ENCODE measurements at places on chromosomes 4 and X. TPM values are rescaled to one million over a fixed set of nuclear protein-coding genes. Genes with fewer than 3 reads are reported as not detected.

The RHOXF1 gene
- total RNA-seq: not detected

The GABRG1 gene
- not detected for total RNA-seq

The AFF1 gene
- 83.6 TPM for total RNA-seq

The NWD2 gene
- not detected for total RNA-seq

The SCOC gene
- total RNA-seq: 66.6 TPM

The ALPK1 gene
- 3.5 TPM for total RNA-seq

The BMP2K gene
- total RNA-seq: 30.5 TPM

The MXRA5 gene
- 16.5 TPM for total RNA-seq

GRCh38 chrX:103565197-103565596, 20.1 kb upstream of the TCEAL4 start:
- DNase-seq: no peak

DNA sequence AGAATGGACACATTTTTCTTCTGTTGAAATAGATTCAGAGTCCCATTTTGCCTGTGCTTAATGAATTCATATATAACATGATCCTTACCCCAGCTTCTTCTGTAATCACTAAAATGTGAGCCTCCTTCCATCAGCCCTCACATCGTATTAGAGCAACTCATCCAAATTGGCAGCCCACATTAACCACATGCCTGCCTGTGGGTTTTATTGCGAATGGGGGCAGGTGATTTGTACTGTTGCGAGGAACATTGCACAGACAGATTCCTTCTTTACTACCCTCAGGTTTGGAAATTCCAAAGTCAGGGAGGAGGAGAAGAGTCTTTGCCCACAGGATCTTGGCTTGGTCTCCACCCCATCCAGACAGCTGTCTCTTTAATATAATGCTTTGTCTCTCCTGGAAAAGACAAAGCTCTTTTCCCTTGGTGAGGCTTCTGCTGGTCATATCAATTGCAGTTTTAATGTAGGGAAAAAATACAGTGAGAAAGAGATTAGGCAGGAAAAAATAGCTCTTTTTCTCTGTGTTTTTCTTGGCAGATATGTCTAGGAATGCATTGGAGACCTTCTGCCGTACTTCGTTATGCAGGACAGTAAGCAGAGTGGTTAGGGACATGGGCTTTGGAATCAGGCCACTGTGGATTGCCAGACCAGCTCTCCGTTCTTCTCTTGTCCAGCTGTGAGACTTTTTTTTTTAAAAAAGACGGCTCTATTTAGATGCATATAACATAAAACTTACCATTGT, 371.2 kb downstream of the AFF2 start:
- no peak for DNase-seq

GRCh38 chrX:40866893-40867292, 131.6 kb upstream of the MED14 start:
- DNase-seq: no peak

DNA sequence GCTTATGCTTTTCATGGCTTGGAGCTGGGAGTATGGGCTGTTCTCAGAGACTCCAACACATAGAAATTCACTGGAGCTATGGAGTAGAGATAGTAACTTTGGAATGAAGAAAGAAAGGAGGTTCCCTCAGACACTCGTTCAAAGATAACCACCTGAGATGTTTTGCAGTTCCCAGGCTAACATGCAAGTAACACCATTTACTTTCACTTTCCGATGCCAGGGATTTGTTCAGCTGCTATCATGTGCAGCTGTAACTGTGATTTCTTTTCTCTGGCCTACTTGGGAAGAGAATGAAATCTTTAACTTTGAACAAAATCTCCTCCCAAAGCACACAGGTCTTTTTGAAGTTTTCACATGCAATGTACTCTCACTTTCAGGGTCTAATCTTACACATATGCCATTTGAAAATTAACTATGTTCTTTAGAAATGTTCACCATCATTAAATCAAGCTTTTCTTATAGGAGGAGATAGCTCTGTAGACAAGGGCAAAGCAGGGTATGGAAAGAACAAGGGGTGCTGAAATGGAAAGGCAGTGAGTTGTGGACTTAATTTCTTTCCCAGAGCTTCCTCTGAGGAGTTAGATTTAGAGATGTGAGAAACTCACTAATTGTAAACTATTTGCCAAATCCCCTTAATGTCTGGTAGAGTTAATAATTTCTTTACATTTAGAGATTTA, 514.3 kb downstream of the PDHA2 start:
- no peak for DNase-seq

GRCh38 chr4:48681856-48682255, 98.2 kb downstream of the FRYL start:
- no peak for DNase-seq

DNA sequence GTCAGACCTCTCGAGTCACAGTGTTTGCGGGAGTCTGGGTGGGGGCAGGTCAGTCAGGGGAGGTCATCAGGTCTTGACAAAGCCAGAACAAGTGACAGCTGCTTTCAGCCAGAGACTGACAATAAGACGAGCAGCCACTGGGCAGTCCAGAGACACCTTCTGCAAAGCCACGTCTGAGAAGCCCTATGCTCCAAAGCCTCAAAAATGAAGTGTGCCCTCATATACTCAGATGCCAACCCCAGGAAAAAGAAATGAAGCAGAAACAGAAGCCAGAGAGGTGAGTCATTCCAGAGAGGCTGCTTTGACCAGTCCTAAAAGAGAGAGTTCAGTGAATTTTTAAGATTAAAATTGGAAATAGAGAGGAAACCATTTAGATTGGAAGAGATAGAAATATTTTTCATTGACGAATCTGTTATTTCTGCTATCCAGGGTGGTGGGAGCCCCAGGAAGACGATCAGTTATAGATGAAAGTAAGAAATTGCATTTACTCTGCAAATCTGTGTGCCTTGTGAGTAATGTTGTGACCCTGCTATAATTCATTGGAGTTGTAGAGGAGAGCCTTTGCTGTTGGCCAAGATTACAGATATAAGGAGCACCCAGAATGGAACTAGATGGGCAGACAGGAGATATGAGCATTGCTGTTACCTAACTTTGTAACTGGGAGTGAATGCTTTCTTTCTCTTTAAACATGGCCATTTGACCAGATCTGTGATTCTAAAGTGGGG, 77.9 kb downstream of the LRRC66 start:
- no peak for DNase-seq

DNA sequence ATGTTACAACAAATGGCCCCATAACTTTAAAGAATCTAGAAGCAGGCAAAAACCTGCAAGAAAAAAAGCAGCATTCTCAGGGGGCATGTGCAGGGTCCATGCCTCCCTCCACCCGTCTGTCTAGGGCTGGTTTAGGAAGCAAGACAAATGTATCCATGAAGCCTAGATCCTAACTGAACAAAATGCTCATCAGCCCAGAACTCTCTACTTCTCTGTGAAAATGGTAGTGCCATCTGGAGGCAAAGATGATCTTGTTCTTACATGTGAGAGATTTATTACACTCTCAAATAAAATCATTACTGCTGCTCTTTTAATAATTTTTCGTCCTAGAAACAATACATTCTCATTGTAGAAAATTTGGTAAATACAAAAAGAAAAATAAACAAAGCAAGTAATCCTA, 26.7 kb downstream of the NR3C2 start:
- no peak for DNase-seq

DNA sequence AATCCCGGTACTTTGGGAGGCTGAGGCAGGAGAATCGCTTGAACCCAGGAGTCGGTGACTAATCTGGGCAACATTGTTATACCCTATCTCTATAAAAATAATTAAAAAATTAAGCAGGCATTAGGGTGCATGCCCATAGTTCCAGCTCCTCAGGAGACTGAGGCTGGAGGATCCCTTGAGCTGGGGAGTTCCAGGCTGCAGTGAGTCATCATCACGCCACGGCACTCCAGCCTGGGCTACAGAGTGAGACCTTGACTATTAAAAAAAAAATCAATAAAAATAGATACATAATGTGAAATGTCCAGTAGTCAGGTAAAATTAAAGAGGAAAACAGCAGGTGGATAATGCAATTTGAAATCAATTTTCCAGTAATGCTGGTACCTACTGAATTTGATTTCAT, 14.6 kb downstream of the ADGRL3 start:
- DNase-seq: no peak

DNA sequence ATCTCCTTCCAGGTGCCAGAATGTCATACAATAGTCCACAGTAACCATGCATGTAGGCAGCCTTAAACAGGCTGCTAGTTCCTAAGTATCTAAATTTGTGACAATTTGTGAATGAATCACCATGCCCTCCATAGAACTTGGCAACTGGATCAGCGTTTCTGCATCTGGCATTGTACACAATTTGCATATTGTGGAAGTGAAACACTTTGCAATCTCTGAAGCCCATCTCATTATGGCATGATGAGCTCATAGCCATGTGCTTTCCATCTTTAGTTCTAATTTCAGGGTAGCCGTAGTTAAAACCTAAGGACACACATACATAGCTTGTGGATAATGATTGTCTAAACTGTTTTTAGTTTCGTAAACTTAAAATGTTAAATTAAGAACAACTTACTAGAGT, 573.6 kb downstream of the PPP4R3C start:
- DNase-seq: no peak

DNA sequence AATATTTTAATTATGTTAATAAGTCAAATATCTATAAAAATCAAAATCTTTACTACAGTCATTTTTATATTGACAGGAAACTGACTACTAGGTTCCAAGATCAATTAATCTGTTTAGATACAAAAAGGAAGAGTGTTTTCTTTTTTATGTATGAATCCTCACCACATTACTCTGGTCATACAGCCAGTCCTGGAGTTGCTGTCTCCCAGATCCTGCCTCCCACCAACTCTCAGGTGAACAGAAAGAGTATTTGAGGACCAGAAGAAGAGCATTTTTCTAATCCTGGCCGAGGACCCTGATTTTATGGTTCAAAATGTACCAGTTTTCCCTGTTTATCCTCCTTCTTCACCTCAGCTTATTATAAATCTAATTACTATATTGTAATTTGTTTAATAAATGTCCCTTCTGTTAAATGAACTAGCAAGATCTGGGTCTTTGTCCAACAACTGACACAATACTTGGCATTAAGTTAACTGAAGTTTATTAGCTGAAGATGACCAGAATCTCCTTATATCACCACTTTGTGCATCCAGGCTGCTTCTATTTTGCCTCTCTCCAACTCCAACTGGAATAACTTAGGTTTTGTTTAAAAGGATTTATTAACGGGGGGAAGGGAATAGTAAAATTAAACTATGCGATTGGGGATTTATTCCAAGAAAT, 224.4 kb upstream of the PCDH7 start:
- DNase-seq: no peak

DNA sequence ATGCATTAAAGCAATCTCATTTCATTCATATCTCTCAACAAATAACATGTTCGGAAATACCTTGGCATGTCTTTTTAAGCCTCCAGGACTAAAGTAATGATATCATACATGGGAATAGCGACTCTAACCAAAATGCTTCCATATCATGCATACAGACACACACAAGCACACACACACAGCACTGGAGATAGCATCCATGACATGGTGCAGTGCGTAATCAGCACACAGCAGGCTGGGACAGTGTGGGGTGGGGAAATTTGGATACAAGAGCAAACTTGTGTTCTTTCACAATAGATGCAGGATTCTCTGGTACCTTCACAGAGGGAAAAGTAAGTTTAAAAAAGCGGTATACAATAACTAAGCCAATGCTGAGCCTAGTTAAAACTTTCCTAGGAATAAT, 132.3 kb upstream of the HPGD start:
- no peak for DNase-seq

DNA sequence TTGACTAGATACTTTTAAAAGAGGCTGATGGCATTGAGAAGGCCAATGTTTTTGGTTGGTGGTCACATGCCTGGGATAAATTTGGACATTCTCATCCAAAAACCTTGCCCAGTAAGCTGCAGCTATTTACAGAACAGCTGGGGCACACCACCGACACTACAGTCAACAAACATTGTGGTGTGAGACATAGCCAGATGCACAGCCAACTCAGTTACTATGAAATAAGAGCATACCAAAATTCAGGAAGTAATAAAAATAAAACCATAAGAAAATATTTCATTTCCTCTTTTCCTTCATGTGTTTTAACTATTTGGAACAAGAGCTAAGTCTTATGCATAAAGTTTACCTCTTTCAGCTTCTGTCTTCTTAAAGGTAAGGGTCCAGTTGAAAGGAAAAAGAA, 8.8 kb downstream of the PPM1K start:
- no peak for DNase-seq

GRCh38 chrX:107736781-107737531, 38.6 kb downstream of the TSC22D3 start:
- DNase-seq: peak; percentile 38

DNA sequence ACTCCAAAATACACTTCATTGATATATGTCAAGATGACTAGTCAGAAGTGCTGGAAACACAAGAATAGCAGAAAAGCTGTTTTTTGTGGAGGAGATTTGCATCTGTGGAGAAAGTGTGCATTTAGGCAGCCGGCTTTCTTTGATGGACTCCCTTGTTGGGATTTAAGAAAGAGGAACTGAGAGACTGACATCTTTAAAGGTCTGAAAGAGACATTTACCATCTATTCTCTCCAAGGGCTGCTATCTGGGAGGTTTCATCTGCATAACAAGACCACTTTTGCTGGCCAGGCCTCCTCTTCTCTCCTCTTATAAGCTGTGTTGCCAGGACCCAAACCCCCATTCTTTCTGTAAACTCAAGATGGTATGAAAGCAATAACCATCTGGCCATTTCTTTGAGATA, 1065.0 kb downstream of the NLGN4X start:
- DNase-seq: no peak

DNA sequence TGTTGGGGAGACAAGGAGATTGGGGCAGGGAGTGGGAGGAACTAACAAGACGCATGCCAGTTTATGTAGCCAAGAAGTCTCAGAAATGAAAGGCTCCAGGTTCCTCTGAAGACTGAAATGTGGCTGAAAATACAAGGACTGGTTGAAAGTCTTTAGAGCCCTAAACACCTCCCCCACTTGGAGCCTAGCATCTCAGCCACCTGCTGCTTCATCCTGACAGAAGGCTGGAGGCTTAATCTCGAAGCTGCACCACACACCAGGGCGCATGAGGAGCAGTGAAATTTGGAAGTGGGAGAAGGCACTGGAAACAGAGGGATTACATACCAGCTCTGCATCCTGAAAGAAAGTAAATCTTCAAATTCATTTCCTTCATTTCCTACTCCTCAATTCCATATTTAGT, 160.7 kb upstream of the FTHL17 start:
- DNase-seq: no peak

DNA sequence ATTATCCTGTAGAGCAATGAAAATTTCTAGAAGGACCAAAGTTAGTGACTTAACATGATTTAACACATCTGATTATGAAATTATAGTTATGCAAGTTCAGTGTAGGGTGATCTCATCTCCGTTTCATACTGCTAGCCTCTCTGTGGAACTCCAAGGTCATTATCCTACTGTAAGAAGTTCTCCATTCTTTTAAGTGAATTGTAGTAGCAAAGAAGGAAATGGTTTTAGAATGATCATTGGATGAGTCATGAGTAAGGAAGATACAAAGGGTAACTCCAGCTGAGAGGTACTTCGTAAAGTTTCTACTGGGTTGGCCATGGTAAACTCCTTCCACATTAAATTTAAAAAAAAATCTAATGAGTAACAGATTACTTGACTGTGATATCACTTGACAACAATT, 215.0 kb upstream of the GIMD1 start:
- no peak for DNase-seq

Data from heart right ventricle (tissue), 16 donors.